RPMI7951 (cell line): ENCODE measurements at places on chromosomes 16 and 17. TPM values are rescaled to one million over a fixed set of nuclear protein-coding genes. Genes with fewer than 3 reads are reported as not detected.

DNA sequence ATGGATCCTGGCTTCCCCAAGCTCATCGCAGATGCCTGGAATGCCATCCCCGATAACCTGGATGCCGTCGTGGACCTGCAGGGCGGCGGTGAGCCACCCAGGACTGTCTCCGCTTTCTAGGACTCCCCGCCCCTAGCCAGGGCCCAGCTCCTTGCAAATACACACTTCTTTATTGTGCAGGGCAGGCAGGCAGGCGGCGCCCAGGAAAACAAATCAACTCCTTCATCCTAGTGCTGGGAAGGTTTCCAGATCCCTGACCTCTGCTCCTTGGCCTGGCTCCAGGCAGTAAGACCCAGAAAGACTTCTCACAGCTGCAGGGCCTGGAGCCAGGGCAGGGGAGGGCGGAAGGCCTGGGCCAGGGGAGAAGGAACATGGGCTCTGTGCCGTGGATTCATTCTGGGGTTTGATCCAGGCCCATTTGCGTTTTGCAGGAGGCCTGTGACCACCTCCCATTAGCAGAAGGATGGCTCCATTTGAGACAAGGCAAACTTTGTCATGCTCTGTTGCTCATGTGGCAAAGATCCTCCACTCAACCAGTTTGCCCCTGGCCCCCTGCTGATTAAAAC is 6.0 kb upstream of the LPCAT2 start:
- DNase-seq: peak; percentile 99

GRCh38 chr17:72169823-72170222 is 49.0 kb downstream of the SOX9 start:
- no peak for DNase-seq

DNA sequence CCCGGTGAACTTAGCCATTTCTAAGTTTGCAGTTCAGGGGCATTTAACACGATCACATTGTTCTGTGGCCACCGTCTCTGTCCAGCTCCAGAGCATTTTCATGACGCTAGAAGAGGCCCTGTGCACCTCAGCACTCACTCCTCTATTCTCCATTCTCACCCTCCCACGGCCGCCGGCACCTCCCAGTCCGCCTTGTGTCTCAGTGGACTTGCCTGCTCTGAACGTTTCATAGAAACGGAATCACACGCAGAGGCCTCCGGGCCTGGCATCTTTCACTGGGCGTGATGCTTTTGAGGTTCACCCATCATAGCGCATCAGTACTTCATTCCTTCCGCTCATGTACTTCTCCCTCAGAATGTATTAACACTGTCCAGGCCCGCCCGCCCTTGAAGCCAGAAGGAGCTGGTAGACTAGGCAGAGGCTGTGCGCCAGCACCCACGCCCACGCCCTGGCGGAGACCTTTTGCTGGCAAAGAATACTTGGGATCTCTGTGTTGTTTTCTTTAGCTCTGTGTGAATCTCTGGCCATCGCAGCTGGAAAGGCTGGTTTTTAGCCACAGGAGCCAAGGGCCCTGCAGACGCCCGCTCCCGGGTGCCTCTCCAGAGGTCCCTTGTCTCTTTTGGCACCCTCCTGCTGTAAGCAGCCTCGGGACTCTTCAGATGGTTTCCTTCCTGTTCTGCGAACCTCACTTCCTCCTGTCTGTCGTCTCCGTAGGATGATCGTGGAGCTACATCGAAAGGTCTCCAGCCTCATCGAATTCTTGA is 23.4 kb upstream of the JPT2 start:
- no peak for DNase-seq

GRCh38 chr17:75272848-75273184 is 1.8 kb upstream of the MIF4GD start:
- DNase-seq: no peak

GRCh38 chr17:50458270-50458669 is 10.4 kb downstream of the CHAD start:
- DNase-seq: no peak

- no peak for DNase-seq
Observed at GRCh38 chr16:30031477-30031918, 427 bp upstream of the TLCD3B start.

Gene DDX52
- total RNA-seq: 21.9 and 24.0 TPM in 2 replicates

Gene TBC1D3
- total RNA-seq: not detected in 2 replicates

Gene ZNF768
- total RNA-seq: 17.5 and 19.1 TPM in 2 replicates

Gene TCAP
- total RNA-seq: 0.24 and 0.39 TPM in 2 replicates

Gene MYADML2
- not detected in 2 replicates for total RNA-seq

Gene SPNS3
- not detected in 2 replicates for total RNA-seq
